ENCODE measurements at places on chromosomes 7 and 10. TPM values are rescaled to one million over a fixed set of nuclear protein-coding genes. Genes with fewer than 3 reads are reported as not detected.

DNA sequence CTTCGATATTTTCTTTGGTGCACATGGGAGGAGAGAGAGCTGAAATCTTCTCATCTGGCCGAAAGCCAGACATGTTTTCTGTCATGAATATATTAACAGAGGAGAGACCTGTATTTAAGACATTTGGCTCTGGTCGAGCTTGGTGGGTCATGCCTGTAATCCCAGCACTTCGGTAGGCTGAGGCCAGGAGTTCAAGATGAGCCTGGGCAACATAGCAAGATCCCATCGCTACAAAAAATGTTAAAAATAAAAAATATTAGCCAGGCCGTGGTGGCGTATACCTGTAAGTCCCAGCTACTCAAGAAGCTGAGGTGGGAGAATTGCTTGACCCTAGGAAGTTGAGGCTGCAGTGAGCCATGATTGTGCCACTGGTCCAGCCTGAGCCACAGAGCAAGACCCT, 21.9 kb upstream of the GATA3 start:
- no peak for DNase-seq

GRCh38 chr7:100400656-100401055, 27.4 kb downstream of the PILRA start:
- DNase-seq, result no peak

GRCh38 chr7:149497467-149498261, at the start of gene ZNF746:
Gene ZNF746, minus strand, starts transcription at chr7:149497809. Its CDS starts 273 bp downstream, at chr7:149497536.
- DNase-seq, result peak; percentile 85

- DNase-seq, result no peak
Measured at GRCh38 chr10:3782146-3782450, 2.9 kb downstream of the KLF6 start.

DNA sequence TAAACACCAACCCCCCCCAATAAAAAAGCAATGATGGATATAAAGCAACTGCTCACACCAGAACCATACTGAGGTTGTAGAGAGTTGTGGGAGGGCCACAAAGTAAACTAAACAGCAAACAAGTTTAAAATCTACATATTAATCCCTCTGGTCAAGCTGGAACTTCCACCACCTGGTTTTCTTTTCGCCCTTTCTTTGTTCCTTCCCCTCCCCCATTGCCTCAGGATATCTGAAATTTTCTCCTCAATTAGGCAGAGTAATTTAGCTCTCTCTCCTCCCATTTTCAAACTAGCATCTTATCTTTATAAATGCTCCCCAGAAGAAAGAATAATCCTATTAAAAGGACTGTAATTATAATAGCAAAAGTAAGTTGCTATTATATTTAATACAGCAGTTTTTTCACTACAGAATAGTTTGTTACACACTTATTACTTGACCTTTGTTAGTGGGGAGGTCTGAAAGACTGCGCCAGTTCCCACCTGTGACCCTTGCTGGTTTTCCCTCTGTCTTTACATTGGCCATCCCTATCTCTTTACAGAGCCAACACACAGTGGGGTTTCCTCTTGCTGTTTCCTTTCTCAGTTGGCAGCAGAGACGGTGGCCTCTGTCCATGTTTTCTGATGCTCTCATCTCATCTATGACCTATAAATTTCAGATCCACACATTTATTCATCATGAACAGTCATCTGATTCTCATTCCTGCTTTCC, 235.4 kb downstream of the RNLS start:
- no peak for DNase-seq

DNA sequence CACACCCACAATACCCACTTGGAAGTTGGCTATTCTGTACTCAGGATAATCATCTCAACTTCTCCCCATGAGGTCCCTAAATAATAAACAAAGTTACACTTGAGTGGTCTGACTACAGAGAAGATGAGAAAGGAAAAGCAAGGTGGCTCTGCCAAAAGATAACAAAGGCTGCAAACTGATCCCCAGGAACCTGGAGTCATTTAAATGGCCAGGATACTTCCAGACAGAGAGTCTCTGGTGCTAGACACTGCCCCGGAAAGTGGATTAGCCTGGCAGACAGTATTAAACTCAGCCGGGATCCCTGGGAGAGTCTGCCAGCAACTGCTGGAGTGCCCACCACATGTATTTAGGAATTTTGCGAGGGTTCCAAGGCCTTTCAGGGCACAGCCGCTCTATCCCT, 93.7 kb downstream of the DGKI start:
- DNase-seq, result no peak

GRCh38 chr7:13050703-13051102, 363.3 kb downstream of the ARL4A start:
- no peak for DNase-seq

DNA sequence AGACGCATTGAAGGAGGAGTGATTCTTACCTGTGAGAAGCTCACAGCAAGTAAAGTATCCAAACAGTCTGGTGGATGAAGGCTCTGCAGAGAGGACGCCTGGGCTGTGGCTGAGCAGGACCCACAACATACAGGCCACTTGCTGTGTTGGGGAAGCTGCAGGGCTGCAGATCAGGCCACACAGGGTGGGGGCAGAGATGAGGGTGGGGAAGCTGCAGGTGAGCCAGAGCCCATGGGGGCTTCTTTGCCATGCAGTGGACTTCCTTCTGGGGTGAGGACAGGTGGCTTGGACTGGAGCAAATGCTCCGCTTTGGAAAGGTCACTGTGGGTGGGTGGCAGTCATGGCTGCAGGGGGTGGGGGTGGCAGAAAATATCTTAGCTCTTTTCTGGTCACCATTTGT, 214.8 kb downstream of the GLRX3 start:
- DNase-seq, result no peak

DNA sequence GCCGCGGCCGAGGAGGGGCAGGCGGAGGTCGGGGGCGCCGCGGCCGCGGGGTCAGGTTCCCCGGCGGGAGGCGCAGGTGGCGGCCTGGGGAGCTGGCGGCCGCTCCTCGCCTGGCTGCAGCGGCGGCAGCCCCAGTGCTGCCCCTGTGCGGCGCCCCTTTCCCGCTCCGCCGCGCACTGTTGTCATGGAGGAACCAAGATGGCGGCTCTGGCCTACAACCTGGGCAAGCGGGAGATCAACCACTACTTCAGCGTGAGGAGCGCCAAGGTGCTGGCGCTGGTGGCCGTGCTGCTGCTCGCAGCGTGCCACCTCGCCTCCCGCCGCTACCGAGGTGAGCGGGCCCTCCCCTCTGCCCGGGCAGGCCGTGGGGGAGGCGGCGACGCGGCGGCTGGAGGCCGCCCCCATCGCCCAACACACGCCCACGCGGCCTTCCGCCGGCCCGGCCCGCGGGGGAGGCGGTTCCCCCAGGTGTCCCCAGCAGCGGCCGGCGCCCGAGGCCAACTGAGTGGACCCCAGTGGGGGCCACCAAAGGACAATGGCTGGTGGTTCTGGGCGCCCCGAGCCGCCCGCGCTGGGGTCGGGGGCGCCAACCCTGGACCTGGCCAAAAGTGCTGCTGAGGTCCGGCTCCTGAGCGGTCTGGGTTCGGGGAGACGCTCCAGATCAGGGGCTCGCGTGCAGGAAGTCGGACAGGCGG, 425 bp downstream of the CASD1 start:
- peak; percentile 71 for DNase-seq

GRCh38 chr7:15647309-15647708, 39.2 kb downstream of the MEOX2 start:
- no peak for DNase-seq

DNA sequence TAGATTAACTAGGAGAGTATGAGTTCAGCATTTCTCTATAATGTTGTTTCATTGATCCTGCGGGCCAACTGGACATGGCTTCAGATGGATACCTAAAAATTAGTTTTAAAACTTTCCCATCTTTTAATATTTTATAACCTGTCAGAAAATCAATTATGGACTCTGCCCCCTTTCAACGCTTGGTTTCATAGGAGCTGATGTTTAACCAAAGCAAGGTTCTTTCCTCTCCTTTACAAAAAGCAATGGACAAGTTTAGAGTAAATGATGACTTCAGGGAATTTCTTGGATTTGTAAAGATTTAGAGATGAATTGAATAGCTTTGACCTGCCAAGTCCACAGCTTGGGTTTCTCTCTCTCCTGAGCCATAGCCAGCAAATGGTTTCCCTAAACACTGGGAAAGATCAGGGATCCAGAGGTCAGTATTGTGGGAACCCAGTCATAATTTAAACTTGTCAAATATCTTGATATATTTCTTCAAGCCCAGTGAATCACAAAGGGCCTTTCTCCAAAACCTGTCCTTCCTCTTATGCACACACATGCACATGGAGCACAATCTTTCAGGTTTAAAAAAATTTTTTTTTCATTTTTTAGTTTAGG, 177.1 kb downstream of the EVX1 start:
- DNase-seq, result no peak

DNA sequence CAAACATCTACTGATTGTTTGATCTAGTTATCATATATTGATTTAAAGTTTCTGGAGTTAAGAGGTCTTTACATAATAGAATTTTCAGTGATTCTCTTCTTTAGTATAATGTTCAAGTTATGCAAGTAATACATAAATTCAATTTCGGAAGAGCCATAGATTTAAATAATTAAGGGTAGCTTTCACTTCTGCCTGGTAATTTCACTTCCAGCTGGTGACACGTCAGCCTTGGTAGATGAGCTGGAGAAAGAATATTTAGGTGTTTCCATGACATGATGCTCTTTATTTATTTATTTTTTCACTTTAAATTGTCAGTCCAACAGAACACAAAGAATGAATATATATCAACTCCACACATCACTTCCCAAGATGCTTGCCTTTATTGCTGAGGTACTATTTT, 5.2 kb upstream of the OTUD1 start:
- DNase-seq, result no peak

DNA sequence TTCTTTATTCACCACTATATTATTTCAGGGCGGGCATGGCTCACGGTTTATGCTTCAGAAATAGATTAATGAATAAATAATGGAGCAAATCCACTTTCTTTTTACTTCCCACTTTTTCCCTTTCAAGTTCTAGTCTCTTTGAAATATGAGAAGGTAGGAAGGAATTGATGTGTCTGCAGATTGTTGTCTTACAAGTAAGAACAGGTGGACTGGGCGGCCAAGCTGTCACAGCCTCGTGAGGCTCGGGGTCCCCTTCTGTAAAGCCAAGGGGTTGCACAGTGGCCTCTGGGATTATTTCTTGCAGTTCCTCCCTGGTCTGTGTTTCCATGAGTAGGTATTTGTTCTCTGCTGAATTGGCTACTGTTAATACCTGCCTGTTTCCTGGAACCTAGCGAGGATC, 11.2 kb downstream of the VWA2 start:
- no peak for DNase-seq

GRCh38 chr7:33041631-33042428, 20.7 kb downstream of the NT5C3A start:
- DNase-seq, result no peak

DNA sequence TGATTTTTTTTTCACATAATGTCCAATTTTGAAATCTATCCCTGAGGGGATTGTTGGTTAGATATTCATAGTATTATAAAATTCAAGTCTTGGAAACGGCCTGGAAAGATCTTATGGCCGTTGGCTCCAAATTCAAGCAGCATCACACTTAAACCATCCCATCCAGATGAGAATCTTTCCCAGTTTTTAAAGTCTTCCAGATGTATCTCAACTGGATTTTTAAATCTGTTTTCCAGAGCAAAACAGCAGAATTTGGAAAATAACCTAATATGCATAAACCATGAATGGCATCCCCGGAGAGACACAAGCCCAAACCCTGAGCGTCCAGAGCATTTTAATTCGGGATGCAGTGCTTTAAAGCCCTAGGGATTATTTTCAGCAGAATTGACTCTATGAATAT, 208.2 kb upstream of the PRKCQ start:
- no peak for DNase-seq

DNA sequence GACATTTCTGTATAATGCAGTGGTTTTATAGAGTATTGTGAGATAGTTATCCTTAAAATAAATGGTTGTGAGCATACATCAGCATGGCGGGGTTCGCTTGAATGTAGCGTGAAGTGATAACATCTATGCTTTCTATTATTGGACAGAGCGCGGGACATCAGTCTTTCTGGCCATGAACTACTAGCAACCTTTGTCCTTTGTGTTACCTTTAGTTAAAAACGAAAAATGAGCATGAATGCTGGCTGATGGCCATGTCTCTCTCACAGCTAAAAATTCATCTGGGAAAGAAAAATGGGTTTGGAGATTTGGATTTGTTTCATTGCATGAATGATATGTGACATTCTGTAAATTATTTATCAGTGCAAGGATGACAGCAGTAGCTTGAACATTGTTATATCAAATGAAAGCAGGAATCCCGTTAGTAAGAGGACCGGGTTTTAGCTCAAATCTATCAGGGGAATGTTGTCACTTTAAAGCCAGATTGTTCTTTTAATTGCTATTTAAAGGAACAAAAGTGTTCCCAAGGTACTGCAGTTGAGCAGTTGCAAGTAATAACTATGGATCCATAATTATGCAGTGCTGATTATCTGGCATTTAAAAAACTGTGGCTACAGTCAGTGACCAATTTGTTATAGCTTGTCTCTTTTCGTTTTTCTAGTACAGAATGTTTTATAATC, 131.0 kb downstream of the KAT6B start:
- DNase-seq, result no peak

- no peak for DNase-seq
Measured at GRCh38 chr10:110610308-110610774, 33.8 kb upstream of the RBM20 start.

DNA sequence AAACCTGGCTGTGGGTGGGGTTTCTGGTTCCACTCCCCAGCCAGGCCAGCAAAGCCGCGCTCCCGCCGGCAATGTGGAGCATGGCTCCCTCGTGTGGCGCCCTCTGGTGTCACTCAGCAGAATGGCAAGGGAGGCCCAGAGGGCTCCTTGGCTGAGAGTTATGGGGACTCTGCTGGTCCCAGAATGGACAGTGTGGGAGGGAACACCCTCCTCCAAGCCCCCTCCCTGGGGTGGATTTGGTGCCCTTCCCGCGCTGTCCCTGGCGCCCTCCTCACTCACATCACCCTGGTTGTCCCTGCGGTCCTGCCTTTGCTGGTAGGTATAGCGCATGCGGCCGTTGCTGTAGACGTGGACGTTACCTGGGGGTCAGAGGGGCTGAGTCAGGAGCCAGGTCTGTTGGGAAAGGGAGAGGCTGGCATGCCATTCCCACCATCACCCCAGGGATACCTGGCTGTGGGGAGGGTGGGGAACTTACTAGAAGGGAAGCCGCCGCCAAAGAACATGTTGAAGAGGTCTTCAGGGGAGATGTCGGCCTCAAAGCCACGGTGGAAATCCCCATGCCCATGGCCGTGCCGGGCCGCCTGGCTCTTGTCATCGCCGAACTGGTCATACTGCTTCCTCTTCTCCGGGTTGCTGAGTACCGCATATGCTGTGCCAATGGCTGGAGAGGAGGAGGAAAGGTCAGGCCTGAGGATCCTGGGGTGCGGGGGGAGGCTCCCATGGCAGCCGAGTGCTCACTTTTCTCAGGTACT, 14.0 kb downstream of the DNAJB12 start:
- peak; percentile 63 for DNase-seq

GRCh38 chr7:2956526-2957368, 86.9 kb downstream of the CARD11 start:
- DNase-seq, result no peak

FBXL15 gene
- total RNA-seq, result 34.2 TPM

KIFBP gene
- 46.1 TPM for total RNA-seq

KIAA1217 gene
- 72.6 TPM for total RNA-seq

ITIH5 gene
- 15.6 TPM for total RNA-seq

TAS2R4 gene
- 6.9 TPM for total RNA-seq

MALRD1 gene
- 2.9 TPM for total RNA-seq

FBXO24 gene
- total RNA-seq, result 1.4 TPM

MBL2 gene
- total RNA-seq, result not detected

PRSS37 gene
- not detected for total RNA-seq

Data from dorsolateral prefrontal cortex (tissue), 122 donors.